ENCODE measurements at places on chromosomes 7 and 10.
A peak's percentile ranks its signal among the peaks of the same experiment; 100 is the strongest.

DNA sequence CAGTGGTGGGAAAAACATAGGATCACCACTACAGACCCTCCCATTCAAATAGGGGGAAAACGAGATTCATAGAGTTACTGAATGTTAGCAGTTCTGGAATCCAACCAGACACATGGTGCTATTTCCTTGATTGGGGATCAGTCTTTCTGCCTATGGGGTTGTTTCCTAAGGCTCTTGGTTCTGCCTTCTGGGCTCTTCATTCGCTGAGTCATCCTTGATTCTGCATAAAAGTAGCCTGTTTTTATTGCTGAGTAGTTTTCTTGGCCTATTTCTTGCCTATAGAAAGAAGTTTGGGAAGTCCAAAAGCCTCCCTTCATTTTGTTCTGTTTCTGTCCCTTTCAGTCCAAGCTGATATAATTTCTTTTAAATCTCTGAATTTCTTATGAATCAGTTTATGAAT lies 99.3 kb upstream of the OIT3 start:
- no peak for DNase-seq

DNA sequence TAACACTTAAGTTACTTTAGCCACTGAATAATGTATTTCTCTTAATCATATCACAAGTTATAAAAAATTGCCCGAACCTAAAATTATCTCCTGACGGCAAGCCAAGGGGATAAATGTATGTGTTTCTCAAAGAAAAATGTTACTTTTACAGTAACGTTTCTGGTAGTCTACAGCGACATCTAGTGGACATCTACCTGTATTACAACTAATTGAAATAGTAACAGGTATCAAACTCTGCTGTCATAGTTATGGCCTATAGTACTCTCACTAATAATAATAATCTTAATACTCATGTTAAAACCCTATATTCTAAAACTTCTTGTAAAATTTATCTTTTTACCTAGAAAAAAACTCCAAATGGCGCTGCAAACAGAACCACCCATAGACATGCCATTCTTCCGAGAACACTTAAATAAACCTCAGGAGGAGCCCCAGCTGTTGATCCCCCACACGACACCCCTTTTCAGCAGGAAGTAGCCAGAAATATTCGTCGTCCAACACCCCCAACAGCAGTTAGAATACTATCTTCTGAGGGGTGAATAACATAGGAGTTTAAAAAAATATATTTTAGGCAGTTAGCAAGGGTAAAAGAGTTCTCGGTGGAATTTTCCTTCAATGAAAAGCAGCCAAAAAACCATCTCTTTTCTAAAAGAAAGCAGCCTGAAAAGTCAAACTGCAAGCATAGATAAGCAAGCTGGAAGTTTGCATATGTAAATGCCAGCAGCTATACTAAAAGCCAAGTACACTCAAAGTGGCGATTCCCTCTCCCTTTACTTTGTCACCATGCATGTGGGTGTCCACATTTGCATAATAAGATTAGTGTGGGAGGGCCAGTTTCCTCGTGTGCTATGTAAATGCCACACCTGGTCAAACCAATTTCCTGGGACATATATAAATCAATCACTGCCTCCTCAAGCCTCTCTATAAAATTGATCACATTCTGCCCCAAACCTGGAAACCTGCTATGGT lies 40.5 kb upstream of the ZNF107 start:
- DNase-seq = peak; percentile 25

GRCh38 chr10:43453266-43453831 lies 16.4 kb downstream of the ZNF487 start:
- no peak for DNase-seq

GRCh38 chr10:15588635-15589508 lies 130.8 kb downstream of the ITGA8 start:
- no peak for DNase-seq

DNA sequence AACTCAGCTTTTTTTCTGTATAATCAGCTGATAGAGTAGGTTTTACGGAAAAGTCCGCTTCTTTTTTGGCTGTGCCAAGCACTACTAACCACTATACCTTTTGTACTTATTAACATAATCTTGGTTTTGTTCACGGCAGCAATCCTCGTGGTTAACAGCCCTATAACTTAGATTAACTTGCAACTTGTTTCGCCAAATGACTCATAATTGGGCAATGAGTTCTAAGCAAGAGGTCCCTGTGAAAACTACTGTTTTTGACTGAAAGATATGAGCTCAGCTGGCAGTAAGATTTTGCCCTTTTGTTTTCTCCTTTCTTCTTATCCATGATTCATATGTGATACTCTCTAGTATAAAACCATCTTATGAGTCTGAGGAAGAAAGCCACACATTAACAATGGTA lies 345.0 kb upstream of the PCDH15 start:
- no peak for DNase-seq

DNA sequence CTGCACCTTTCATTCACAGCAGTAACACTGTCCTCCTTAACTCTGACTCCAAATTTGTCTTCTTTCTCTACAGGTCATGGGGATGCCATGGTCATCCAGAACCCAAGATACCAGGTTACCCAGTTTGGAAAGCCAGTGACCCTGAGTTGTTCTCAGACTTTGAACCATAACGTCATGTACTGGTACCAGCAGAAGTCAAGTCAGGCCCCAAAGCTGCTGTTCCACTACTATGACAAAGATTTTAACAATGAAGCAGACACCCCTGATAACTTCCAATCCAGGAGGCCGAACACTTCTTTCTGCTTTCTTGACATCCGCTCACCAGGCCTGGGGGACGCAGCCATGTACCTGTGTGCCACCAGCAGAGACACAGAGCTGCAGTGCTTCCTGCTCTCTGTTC lies 156.2 kb upstream of the PRSS1 start:
- DNase-seq = no peak

- DNase-seq = no peak
Measured at GRCh38 chr7:24199978-24200377, 84.0 kb upstream of the NPY start.

GRCh38 chr10:78231327-78231726 lies 197.7 kb downstream of the RPS24 start:
- DNase-seq = no peak

GRCh38 chr7:128265906-128266300 lies 24.8 kb downstream of the LEP start:
- DNase-seq = no peak

DNA sequence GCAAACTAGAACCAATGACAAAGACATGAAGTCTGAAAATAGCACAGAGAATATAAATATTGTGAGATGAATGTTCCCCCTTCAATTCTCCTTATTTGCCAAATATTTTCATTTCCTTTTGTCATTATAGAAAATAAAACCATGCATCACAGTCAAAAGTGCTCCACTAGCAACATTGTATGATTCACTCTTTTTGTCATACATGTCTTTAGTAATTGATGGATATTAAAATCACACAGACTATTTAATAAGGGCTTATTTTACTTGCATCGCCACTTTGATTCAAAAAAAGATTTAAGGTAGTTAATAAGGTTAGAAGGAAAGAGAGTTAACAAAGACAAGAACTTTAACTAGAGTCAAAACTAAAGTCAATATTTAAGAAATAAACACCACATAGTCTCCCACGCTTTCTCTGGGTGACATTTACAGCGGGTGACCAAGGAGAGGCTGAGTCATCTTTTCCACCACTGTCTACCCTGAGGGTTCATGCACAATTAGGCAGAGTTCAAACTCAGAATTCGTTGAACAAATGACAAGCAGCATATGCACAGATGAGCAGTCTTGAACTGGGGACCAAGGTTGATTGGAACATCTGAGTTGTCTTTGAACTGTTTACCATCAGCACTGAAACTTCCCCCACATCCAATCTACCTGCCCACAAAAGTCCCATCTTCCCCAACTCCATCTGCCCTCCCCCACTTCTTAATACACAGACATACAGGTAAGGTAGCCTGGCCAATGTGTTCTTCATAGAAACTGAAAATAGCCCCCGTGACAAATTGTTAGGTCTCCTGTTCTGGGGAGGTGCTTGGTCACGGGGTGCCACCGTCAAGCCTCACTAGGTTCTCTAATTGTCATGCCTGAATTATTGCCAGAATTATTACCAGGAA lies 42.5 kb downstream of the C7orf25 start:
- DNase-seq = no peak

DNA sequence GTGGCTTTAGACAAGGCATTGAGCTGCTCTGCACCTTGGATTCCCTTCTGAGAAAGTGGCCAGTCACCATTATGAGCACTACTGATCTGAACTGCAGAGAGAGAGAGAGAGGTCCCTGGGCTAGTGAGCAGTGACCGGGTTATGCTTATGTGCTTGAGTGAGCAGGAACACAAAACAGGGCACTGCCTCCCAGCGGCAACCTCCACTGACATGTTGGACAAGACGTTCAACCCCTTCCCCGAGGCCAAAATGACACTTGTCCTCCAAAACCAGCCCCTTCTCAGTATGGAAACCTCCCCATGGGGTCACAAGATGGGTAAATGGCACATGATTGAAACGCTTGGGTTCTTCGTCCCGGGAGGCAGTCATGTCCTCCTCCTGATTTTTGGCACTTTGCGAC lies 339.4 kb upstream of the ZMIZ1 start:
- no peak for DNase-seq

GRCh38 chr10:70494536-70494935 lies 16.0 kb downstream of the PALD1 start:
- DNase-seq = no peak

- DNase-seq = no peak
Measured at GRCh38 chr10:36803229-36803628, 322.2 kb upstream of the ANKRD30A start.

DNA sequence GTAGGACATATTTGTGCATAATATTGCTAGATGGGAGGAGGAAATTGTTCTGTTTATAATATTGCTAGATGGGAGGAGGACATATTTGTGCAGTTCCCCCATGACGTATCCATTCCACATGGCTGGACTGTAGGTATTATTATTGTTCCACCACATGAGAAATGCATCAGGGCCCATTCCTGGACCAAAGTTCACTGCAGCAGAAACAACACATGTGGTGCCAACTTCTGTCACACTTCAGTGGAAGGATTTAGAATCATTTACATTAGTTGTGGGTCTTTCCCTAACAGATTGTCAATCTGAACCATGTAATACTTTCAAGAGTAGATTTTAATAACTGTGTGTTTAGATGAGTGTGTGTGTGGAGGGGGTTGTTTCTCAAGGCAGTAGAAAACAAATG lies 32.7 kb upstream of the MACC1 start:
- DNase-seq = no peak

GRCh38 chr7:121337398-121337797 lies 8.6 kb downstream of the WNT16 start:
- DNase-seq = no peak

DNA sequence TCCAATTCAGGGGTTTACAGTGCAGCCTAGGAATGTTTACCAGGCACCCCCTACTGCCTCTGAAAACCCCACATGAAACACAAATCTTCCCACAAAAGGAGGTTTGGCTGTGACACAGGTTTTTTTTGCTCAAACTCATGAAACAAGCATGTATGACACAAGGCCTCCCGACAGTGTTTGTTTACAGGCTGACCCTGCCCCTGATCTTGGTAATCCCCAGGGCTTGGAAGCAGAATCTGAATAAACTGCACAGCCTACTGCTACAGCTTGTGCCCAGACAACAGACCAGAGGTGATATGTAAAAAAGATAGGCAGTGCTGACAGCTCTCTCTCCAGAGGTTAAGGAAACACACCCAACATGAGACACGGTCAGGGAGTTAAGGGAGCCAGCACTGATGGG lies 184.2 kb downstream of the KMT2E start:
- DNase-seq = no peak

DNA sequence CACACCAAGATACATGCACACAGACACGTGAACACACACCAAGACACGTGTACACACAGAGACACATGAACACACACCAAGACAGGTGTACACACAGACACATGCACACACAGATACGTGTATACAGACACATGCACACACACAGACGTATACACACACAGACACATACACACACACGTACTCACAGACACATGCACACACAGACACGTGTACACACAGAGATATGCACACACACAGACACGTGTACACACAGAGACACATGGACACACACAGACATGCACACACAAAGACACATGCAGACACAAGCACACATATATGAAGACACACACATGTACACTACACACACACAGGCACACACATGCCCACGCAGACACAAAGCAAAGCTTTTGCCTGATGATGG lies 134.6 kb downstream of the TCERG1L start:
- DNase-seq = no peak

DNA sequence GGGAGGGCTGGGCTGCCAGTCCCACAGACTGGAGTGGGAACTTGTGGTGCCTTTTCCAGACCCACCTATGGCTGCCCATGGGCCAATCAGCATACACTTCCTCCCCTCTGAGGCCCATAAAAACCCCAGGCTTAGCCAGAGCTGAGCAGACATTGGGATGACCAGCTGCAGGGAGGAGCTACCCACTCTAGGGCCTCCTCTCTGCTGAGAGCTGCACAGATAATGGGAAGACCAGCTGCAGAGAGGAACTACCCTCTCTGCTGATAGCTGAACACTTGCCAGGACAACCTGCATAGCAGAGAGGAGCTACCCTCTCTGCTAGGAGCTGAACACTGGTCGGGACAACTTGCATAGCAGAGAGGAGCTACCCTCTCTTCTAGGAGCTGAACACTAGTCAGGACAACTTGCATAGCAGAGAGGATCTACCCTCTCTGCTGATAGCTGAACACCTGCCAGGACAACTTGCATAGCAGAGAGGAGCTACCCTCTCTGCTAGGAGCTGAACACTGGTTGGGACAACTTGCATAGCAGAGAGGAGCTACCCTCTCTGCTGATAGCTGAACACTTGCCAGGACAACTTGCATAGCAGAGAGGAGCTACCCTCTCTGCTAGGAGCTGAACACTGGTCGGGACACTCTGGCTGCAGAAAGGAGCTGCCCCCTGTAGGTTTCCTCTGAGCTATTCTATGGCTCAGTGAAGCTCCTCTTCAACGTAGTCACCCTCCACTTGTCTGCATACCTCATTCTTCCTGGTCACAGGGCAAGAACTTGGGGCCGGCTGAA lies 88.3 kb upstream of the CACUL1 start:
- DNase-seq = no peak

DNA sequence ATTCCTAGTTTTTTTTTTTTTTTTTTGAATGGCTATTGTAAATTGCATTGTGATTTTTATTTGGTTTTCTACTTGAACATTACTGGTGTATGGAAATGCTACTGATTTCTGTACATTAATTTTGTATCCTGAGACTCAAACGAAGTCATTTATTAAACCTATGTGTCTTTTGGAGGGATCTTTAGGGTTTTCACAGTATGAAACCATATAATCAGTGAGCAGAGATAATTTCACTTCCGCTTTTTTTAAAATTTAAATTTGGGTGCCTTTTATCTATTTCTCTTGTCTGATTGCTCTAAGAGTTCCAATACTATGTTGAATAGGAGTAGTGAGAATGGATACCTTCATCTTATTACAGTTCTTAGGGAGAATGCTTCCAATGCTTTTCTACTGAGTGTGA lies 102.7 kb downstream of the ZWINT start:
- DNase-seq = no peak

DNA sequence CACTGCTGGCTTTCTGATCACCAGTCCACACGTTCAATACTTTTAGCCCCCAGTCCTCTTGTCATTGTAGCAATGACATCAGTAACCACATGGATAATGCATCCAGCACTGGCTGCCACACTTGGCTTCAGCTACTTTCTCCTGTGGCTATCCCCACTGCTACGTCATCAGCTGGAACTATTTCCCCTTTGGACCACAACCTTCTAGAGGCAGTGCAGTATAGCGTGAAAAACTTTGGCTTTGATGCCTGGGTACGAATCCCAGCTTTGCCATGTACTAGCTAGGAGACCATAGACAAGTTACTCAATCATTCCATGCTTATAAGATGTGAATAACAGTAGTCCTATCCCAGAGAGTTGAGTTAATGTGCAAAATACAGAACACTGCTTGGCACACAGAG lies 63.2 kb downstream of the CCDC3 start:
- no peak for DNase-seq
